Keratinocyte (primary cell): ENCODE measurements at places on chromosomes 6 and 20. TPM values are rescaled to one million over a fixed set of nuclear protein-coding genes. Genes with fewer than 3 reads are reported as not detected.

DNA sequence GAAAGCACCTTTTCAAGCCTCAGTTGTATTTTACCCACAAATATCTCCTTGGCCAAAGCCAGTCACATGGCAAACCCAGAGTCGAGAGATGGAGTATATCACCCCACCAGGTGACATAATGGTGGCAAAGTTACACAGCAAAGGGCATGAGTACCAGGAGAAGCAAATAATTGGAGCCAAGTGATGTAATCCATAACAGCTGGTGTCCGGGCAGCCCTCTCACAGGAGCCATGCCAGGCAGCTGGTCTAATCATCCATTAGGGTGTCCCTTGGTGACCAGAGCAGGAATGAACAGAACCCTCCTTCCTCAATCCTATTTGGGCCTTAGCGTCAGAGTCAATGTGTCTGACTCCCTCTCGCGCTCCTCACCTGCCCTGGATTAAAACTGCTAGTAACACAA, 272.1 kb downstream of the LRFN2 start:
- H3K27ac ChIP-seq = no peak overlapping the region
- no peaks in the 10 kb centered on the region for H3K27me3 ChIP-seq
- no peaks in the 10 kb centered on the region for H3K4me1 ChIP-seq
- no peak overlapping the region for H3K4me3 ChIP-seq

GRCh38 chr6:139368661-139369060, 5.8 kb downstream of the CITED2 start:
- no peaks in the 10 kb centered on the region for H3K27me3 ChIP-seq
- H3K36me3 ChIP-seq = no peaks in the 10 kb centered on the region
- no peak overlapping the region for H3K4me3 ChIP-seq
- H3K4me1 ChIP-seq = peaks cover 29% of the 10 kb centered on the region

DNA sequence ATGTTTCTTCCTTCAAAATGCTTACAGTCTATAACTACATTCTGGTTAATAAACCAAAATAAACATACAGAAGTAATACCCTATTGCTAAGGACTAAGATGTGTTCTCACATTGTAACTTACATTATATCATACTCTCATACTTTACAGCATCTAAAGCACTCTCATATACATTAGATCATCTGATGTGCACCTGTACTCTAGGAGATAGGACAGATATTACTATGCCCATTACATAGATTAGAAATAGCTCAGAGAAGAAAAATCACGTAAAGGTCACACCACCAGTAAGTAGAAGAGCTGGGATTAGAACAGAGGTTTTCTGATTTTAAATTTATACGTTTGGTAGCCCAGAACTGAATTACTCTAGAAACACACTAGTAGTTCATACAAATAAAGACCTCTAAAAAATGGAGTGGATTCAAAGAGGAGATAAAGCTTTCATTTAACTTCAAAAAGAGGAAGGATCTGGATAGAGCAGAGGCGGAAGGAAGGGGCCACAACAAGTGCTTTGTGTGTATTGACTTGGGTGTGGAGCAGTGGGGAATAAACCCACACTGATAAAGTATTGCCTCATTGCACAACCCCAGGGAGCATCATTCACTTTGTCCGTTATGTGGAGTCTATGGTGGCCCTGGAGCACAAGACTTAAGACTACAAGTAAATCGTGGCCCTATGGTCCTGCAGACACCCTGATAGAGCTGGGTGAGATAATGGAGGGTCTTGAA, 30.9 kb downstream of the SLC2A12 start:
- peaks cover under 1% of the 10 kb centered on the region for H3K4me1 ChIP-seq
- H3K4me3 ChIP-seq = no peak overlapping the region
- no peak for DNase-seq
- no peaks in the 10 kb centered on the region for H3K27me3 ChIP-seq
- H3K27ac ChIP-seq = no peak overlapping the region

- H3K36me3 ChIP-seq = no peaks in the 10 kb centered on the region
- no peaks in the 10 kb centered on the region for H3K27me3 ChIP-seq
- H3K4me1 ChIP-seq = peaks cover 20% of the 10 kb centered on the region
- no peak overlapping the region for H3K4me3 ChIP-seq
- no peak for DNase-seq
- H3K27ac ChIP-seq = no peak overlapping the region
These were observed 11.4 kb downstream of the HLA-E start for GRCh38 chr6:30500421-30501355.

DNA sequence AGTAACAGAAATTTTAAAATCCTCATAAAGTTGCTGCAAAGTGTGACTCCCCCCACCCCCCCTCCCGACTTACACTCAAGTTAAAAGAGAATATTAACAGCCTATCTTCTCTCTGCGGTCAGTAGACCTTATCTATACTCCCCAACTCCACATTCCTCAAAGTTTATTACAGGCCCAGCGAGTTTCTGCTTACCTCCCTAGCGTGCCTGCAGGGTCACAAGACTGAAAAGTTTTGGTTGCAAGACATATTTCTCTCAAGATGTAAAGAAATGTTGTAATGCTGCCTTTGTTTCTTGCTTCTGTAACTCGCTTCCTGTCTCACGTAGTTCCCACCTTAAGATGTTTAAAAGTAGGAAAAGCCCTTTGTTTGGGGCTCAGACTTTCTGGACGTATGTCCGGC, 699.6 kb downstream of the PHF3 start:
- no peaks in the 10 kb centered on the region for H3K36me3 ChIP-seq
- no peak overlapping the region for H3K4me3 ChIP-seq
- no peaks in the 10 kb centered on the region for H3K4me1 ChIP-seq
- no peak overlapping the region for H3K27ac ChIP-seq

GRCh38 chr20:25626779-25627178, 3.0 kb upstream of the NANP start:
- peaks cover 12% of the 10 kb centered on the region for H3K4me1 ChIP-seq
- no peak overlapping the region for H3K4me3 ChIP-seq
- DNase-seq = no peak

GRCh38 chr6:133085471-133085870, 155.7 kb upstream of the EYA4 start:
- no peak overlapping the region for H3K27ac ChIP-seq
- H3K27me3 ChIP-seq = no peaks in the 10 kb centered on the region
- no peak for DNase-seq

NFATC2 gene
- polyA plus RNA-seq = 0.05 to 0.06 TPM (median 0.05 TPM) in 3 replicates

DNA sequence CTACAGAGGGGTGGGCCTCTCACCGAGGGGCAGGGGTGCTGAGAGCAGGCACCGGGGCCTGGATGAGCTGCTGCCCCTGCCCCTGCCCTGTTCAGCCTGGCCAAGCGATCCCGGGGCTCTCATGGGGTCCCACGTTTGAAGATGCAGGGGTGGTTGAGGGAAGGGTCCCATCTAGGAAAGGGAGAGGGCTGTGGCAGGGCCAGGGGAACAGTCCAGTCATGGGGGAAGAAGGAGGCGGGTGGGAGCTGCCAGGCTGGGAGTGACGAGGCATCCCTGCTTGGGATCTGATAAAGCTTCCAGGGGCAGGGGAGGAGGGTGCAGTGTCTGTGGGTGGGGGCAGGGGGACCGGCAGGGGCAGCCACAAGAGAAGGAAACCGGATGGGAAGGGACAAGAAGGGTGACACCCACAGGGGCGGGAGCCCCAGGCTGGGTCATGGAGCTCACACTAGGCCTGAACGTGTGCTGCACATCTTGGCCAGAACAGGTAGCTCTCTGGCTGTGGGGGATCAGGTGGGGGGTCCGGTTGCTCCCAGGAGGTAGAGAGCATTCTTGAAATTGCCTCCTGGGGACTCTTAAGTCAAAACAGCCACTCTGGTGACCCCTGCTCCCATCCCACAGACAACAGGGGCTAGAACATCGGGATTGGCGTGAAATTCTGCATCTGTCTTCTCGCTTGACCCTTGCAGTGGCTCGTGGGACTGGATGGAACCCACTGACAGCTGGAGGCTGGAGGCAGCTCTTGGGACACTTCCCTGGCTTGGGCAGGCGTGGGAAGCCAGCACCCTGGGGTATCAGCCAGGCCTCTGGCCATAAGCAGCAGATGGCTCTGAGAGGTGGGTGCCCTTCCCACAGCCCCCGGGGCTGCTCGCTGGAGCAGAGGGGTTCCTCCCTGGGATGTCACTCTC, 58.0 kb upstream of the GATA5 start:
- DNase-seq = no peak
- no peak overlapping the region for H3K27ac ChIP-seq
- no peaks in the 10 kb centered on the region for H3K36me3 ChIP-seq
- H3K27me3 ChIP-seq = peaks cover 37% of the 10 kb centered on the region

GRCh38 chr6:12637960-12638641, 78.5 kb upstream of the PHACTR1 start:
- H3K4me1 ChIP-seq = peaks cover 4% of the 10 kb centered on the region
- DNase-seq = peak; percentile 11
- H3K27me3 ChIP-seq = no peaks in the 10 kb centered on the region
